ENCODE measurements at places on chromosomes 5 and 9.

GRCh38 chr5:116543501-116543900, 31.1 kb downstream of the SEMA6A start:
- DNase-seq = no peak

DNA sequence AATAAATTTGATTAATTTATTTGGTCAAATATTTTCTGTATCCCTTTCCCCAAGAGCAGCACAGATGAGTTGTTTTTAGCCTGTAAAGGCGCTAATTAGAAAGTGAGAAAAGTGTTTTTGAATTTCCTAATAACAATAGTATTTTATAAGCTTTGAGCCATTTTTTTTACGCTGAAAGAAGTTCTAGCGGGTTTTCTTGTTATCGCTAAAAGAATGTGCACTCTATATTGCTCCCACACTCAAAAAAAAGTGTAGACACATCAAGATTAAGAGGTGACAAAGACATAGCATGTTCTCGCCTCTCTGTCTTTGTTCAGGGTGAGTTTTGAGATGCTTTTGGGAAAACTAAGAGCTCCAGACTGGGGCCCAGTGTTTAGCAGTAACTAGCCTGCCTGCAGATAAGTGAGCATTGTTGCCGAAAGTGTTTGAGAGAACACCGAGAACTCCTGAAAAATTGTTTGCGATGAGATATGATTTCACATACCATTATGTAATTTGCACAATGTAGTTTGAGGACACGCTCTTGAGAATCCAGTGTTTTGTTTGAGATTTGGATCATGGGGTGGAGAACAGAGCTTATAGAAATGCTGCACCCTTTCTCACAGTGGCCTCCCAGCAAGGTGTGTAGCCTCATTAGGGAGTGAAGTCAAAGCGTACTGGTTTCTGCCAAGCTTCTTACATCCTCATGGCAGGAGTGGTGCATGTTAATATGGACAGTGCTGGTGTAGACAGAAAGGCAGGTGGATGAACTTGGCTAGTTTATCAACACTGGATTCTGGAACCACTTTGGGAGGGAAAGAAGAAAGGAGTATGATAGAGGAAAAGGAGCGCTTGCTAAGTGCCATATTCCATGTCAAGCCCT, 1.5 kb downstream of the F2R start:
- no peak for DNase-seq

DNA sequence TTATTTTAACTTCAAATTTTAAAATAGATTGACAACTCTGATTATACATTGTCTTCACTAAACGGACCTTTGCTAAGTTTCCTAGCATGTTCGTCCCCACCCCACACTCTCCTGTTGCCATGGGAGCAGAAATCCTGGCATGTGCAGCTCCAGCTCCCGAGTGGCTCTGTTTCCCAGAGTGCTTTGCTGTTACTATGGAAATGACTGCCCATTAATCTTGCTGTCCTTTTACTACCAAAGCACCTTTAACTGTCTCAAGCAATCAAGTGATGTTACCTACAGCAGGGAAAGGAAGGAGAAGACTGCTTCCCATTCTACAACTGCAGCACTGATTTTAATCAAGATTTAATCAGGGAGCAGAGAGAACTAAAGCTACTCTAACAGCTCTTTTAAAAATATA, 212.0 kb upstream of the KIF2A start:
- DNase-seq = peak; percentile 25

- peak; percentile 65 for DNase-seq
These were observed 2.9 kb upstream of the CSF2 start for GRCh38 chr5:132070460-132071337.

DNA sequence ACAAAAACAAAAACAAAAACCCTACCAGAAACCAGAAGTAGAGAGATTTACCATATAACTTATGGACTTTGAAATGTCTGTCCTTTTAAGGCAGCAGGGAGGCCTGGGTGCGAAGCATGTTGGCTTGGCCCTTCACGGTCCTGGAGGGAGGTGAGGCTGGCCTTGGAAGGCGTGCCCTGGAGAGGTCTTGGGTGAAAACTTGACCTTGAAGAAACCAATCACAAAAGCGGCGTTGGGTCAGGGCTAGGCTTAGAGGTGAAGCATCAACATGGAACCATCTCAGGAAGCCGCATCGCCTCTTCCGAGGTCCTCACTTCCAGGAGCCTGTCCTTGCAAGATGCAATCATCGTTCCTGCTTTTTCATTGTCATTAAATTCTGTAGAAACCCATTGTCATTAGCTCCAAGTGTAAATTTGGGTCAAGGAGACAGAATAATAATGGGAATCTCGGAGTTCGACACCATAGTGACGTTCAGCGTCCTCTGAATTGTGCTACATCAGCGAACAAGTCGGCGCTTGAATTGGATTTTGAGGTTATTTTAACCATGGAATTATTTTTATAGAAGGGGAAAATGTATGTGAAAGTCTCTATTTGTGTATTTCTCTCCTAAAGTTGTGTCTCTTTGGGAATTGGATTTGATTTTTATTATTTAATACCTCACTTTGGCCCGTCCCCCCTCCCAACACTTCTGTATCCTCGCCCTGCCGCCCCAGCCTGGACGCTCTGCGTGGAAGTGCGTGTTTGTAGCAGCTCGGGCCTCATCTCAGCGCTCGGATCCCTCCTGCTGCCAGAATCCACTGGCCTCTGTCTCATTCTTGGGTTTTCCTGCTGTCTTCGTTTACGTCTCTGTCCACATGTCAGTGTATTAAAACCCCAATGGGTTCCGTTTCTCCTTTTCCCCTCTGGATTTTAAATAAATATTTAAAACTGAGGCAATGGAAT, 11.1 kb upstream of the ORM1 start:
- no peak for DNase-seq

DNA sequence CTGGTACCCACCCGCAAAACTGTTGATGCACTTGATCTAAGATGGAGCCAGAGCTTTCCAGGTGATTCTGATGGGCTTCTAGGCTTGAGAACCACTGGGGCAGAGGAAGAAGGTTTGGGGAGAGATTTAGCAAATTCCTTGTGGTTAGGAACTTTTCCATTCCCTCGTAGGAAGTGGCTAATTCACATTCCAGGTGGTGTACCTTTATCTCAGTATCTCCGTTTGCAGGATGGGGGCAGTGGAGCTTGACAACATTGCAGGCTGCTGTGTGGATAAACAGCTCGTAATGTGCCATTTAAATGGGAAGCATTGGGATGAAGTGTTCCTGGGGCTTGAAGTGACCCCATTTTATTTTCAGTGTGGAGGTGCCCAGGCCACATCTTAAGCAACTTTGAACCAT, 172.9 kb upstream of the IL12B start:
- no peak for DNase-seq

DNA sequence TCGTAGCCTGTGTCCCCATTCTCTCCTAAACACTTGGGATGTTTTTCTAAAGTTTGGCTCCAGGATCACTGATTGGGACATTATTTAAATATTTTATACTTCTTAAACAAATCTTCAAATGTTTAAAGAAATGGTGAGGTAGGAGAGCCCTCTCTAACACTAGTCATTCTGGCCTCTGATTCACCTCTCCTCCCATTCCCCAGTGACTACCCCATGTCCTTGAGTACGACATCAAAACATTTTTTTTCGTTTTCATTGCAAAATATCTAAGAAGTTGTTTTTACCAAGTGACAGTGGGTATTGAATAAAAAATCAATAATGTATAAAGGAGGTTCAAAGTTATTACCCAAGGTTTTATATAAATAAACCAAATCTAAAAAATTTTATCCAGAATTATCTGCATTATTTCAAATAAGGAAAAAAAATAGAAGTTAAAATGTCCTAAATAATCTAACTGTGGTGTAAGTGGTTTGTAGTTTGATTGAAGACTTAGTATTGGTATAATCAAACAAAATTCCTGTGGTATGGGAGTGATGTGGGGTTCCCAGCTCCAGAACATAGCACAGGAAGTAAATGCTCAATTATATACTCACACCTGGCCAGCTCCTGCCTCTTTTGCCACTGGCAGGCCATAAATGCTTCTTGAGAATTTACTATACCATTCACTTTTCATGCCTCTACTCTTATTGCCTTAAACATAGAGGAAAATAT, 51.1 kb downstream of the MAST4 start:
- DNase-seq = no peak

GRCh38 chr9:127664678-127665507, 41.9 kb upstream of the CFAP157 start:
- no peak for DNase-seq

- no peak for DNase-seq
These were observed 98.5 kb downstream of the ZCCHC7 start for GRCh38 chr9:37218800-37219425.

DNA sequence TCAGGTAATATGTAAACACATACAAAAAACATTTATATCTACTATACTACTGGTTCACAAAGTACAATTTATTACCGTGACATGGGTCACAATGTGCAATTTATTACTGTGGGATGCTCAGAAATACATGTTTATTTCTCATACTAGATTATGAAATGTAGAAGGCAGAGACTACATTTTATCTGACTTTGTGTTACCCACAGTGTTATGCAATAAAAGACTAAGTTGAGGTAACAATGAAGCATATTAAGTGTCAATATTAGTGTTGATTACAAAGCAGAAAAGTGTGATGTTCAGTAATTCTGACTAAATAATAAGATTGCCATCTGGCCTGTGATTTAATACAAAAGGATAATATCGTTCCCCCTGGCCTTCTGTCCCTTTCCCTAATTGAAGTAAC, 42.4 kb downstream of the CPLANE1 start:
- no peak for DNase-seq

DNA sequence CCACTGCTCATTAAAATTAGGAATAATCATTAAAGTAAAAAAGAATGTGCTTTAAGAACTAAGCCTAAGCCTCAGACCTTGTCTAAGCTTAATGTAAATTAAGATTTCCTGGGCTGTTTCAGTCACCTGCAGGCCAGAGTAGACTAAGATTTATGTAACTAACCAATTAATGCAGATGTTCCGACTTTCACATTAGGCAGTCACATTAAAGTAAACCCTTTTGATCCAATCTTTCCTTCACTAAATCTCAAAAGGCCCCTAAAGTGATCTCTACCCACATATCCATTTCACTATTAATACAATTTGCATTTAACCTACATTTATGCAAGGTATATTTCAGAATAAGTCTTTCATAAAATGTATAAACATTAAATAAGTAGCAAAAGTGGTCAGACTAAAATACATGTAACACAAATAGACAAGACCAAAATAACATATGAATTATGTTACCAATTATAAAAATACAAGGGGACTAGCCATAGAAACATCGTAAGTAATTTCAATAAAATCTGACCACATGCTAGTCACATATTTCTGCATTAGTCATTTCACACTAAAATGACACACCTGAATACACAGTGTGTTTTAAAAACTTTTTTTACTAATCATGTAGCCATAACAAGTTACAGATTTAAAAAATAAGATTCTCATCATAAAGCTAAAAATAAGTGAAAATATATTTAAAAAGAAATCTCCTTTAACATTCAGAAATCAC, 7.7 kb downstream of the NR3C1 start:
- DNase-seq = peak; percentile 39

- no peak for DNase-seq
These were observed 4.9 kb downstream of the FBXO38 start for GRCh38 chr5:148388696-148389095.

DNA sequence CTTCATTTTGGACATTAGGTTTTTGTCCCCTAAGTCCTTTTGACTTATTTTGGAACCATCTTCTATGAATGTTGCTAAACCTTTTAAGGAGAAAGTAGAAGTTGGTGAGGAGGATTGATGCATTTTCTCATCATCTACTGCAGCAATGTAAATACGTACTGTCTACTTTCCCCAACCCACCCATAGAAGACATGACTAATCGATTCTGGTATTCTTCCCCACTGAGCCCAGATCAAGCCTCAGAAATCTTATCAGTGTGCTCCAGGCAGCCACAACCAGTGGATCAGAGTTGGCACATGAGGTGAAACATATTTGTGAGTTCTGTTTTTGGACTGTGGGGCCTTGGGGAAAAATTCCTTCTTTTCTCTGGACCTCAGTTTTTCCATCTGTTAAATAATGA, 57.7 kb downstream of the FGF18 start:
- DNase-seq = no peak

DNA sequence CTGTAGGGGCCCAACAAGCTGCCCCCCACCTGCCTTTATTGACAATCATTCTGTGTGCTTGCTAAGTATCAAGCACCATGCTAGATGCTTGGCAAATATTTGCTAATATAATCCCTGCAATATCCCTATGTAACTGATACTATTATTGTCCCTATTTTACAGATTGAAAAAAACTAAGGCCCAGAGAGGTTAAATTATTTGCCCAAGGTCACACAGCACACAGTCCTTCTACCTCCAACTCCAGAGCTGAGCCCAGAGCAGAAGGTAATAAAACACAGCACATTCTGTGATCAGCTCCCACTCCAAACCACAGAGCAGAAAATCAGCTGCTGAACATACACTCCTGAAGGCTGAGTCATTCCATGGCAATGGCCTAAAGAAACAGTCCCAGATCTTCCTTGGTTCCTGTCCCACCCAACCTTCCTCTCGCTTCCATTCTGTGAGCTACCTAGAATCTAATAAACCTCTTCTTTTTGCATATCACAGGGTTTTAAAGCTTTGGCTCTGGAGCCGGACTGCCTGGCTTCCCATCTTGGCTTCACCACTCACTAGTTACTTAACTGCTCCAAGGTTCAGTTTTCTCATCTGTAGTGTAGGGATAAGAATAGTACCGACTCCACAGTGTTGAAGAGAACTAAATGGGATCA, 66.7 kb upstream of the ADRA1B start:
- DNase-seq = peak; percentile 90

DNA sequence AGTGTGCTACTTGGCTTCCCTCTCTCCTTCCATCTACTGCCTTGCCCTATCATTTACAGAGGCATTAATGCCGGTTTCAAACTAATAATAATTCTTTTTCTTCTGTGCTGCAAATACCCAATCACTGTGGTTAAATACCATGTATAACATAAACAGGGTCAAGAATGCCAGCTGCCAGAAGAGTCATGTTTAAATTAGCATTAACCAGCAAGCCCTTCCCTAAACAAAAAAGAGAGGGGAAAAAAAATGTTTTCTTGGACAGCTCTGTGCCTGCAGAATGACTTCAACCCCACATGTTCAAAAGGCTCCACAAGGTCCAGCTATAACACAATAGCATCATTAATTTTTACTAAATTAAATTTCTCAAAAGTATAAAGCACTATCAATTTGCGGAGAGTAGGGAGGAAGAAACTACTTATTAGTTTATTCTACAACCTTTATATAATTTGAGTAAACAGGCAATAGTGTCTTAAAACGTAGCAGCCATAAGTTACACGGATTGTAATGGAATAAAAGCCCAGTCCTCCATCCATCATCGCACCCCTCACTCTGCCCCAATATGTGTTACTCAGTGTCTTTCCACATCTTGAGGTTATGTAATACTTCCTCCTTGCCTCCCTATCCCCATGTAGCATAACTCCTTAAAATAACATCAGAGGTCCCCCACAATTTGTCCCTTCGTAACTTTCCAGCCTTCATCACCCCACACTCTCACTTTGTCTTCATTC, 3.9 kb downstream of the LPAR1 start:
- peak; percentile 32 for DNase-seq

- DNase-seq = peak; percentile 59
These were observed 18.9 kb downstream of the SLC22A5 start for GRCh38 chr5:132388244-132389050.

DNA sequence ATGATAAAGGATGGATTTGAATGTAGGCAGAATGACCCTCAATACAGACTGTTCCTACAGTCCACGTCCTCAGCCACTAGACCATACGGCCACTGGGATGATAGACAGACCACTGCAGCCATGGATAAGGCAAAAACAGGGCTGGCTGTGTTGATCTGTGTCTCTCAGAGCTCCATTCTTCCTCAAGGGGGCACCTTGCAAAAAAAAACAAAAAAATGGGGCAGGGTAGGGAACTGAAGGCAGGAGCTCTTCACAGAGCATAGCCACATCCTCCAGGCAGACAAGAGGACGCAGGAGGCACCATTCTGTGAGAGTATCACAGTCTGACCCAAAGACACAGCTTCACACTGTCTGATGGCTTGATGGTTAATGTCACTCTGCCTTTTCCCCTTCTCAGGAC, 61.2 kb upstream of the GABRP start:
- DNase-seq = no peak
